ENCODE measurements at places on chromosomes 5 and 9.

DNA sequence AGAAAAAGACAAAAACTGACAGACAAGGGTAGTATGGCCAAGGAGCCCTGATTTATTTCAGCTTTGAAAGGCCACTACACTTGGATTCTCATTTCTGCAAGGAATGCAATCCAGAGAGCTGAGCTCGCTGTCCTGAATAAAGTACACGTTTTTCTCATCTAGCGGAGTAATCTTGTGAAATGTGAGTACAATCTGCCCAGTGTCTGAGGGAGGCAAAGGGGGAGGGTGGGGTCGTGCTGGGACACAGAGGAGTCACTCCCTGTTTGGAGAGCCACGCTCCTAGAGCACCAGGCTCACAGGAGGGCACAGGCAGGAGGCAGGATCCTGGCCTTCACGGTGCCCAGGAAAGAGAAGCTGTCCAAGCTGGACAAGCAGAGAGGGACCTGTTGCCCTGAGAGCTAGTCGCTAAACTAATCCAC lies 51.0 kb upstream of the IFNK start:
- DNase-seq = no peak

DNA sequence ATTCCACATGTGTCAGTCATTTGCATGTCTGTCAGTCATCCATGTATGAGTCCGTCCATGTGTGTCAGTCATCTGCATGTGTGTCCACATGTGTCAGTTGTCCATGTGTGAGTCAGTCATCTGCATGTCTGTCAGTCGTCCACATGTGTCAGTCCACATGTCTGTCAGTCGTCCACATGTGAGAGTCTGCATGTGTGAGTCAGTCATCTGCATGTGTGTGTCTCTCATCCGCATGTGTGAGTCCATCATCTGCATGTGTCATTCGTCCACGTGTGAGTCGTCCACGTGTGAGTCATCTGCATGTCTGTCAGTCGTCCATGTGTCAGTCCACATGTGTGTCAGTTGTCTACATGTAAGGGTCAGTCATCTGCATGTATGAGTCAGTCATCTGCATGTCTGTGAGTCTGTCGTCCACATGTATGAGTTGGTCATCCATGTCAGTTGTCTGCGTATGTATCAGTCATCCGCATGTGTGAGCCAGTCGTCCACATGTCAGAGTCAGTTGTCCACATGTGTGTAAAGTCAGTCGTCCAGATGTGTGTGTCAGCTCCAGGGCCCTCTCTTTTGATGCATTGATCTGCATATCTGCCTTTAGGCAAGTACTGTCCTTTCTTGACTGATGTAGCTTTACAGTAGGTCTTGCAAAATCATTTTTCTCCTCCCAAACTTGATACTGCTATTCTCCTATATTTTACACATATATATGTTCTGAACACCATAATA lies 72.5 kb upstream of the CACNA1B start:
- no peak for DNase-seq

DNA sequence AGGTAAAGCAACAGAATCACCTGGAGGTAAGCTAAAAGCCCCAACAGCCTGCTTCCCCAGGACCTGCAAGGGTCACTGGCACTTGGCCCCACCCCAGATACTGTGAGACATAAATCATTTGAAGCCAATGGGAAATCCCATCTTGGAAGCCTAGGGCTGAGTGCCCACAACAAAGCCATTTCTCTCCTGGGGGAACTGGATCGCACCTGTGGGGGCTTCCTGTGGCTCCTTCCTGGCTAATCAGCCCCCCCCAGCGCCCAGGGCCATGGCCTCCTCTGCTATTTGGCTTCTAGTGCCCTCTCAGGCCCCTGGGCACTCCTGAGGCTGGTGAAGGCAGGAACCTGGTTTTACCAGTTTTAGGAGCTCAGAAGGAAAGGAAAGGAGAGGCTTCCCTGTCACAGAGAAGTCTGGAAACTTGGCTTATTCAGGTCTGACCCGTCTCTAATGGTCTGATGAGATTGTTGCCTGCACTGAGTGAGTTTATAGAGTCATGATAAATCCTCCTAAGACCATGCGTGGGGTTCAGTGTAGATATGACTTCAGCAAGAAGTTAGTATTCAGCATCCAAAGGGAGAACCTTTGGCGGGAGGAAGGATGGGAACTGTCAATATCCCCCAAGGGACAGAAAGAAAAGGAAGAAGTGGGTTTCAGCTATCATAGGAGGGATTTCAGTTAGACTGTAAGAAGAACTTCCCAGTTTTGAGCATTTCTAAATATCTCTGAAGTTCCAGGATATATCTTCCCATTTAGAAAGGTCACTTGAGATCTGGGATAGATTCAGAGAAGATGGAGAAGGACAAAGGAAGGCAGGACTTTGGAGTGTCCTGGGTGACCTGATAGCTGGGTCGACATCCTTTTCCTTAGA lies 1.2 kb downstream of the KCNMB1 start:
- no peak for DNase-seq

DNA sequence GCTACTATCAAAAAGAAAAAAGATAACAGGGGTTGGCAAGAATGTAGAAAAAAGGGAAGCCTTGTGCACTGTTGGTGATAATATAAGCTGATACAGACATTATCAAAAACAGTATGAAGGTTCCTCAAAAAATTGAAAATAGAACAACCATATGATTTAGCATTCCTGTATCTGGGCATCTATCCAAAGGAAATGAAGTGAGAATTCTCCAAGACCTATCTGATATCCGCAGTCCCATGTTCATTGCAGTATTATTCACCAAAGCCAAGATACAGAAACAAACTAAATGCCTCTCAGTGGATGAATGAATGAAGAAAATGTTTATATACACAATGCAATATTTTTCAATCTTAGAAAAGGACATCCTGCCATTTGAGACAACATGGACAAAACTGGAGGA lies 1943.3 kb downstream of the MAT2B start:
- DNase-seq = no peak

DNA sequence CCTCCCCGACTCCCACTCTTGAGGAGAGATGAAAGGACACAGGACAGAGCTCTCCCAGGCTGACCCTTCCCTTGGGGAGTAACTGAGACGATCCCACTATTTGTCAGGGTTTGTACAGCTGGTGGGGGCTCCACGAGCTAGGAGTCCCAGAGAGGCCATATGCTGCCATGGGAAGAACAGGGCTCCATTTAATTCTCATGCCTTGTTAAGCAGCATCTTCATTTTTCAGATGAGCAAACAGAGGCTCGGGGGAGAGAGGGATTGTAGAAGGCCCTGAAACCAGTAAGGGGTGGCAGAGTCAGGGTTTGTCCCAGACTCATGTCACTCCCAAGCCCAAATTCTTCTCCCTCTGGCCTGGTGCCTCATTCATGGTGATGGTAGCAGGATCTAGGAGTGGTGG lies 176.4 kb downstream of the NSG2 start:
- DNase-seq = no peak

GRCh38 chr5:131170540-131171275 lies at the start of gene LYRM7:
LYRM7 (plus strand) TSS chr5:131170944; CDS start chr5:131171021, 77 bp downstream.
- DNase-seq = peak; percentile 93
